ENCODE measurements at places on chromosomes 3 and 15.
A peak's percentile ranks its signal among the peaks of the same experiment; 100 is the strongest.

- no peaks in the 10 kb centered on the region for H3K4me1 ChIP-seq
- DNase-seq = peak; percentile 2
- H3K27ac ChIP-seq = no peak overlapping the region
- no peak overlapping the region for H3K4me3 ChIP-seq
- H3K27me3 ChIP-seq = no peaks in the 10 kb centered on the region
Measured at GRCh38 chr3:114800272-114801031, 346.6 kb downstream of the ZBTB20 start.

- no peak overlapping the region for H3K4me3 ChIP-seq
- DNase-seq = no peak
- no peak overlapping the region for H3K27ac ChIP-seq
- H3K36me3 ChIP-seq = peaks cover 32% of the 10 kb centered on the region
Measured at GRCh38 chr3:33001889-33002288, 50.4 kb downstream of the CCR4 start.

DNA sequence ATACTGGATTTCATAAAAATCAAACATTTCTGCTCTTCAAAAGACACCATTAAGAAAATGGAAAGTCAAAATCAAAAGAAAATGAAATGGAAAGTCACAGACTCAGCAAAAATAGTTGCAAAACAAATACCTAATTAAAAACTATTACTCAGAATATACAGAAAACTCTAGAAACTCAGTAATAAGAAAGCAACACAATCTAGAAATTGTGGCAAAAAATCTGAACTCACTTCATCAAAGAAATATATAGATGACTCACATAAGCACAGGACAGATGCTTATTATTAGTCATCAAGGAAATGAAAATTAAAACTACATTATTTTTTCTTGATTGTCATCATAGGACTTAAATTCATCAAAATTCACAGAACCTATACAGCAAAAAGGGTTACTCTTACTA is 430.0 kb downstream of the SHQ1 start:
- H3K4me3 ChIP-seq = no peak overlapping the region
- no peaks in the 10 kb centered on the region for H3K36me3 ChIP-seq
- no peak overlapping the region for H3K27ac ChIP-seq
- no peak for DNase-seq
- H3K27me3 ChIP-seq = no peaks in the 10 kb centered on the region

DNA sequence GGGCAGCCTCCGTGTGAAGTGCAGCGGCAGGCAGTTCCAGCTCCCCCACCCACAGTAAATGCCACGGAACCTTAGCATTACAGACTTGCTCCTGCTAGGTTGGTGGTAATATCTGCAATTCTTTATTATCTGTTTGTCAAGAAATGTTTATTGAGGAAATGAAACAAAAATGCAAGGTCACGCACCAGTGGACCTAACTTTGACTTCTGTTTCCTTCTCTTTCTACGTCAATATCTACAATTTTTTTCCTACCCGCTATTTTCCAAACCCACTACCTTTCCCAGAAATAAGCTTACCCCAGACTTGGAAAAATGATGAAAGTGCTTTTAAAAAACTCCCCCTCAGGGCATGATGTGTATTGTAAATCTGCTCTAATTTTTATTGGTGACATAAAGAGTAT is 18.9 kb downstream of the ILDR1 start:
- peak; percentile 86 for DNase-seq
- no peaks in the 10 kb centered on the region for H3K36me3 ChIP-seq

- H3K4me3 ChIP-seq = no peak overlapping the region
- H3K4me1 ChIP-seq = peaks cover 15% of the 10 kb centered on the region
- no peak overlapping the region for H3K27ac ChIP-seq
- no peak for DNase-seq
- H3K27me3 ChIP-seq = no peaks in the 10 kb centered on the region
Measured at GRCh38 chr3:143750841-143751240, 97.4 kb downstream of the SLC9A9 start.

All from B cell (primary cell).